SJSA1 (cell line): ENCODE measurements at places on chromosomes 3 and 15. TPM values are rescaled to one million over a fixed set of nuclear protein-coding genes. Genes with fewer than 3 reads are reported as not detected.

The AMT gene
- total RNA-seq, result 0.85 and 1.5 TPM in 2 replicates

The ENTPD3 gene
- total RNA-seq, result not detected in 2 replicates

GRCh38 chr3:126644615-126645014 is 10.3 kb downstream of the TXNRD3 start:
- no peak for DNase-seq

DNA sequence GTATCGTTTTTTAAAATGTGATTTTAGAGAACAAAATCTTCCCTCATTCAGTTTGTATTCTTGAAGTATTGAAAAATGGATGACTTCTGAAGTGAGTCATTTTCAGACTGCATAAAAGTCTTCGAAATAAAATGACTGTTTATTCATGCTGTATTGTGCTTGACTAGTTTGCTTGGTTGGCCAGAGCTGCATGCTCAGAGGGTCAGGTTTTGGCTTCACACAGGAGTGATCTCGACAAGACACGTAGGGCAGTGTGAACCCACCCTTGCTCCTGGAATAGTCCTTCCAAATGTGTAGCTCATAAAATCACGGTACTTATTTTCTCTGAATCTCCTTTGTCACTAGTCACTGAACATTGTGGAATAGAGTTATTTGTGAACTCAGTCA is 73.3 kb downstream of the FNDC3B start:
- no peak for DNase-seq

- DNase-seq, result no peak
These were observed 40.5 kb downstream of the TGM4 start for GRCh38 chr3:44914936-44915335.

DNA sequence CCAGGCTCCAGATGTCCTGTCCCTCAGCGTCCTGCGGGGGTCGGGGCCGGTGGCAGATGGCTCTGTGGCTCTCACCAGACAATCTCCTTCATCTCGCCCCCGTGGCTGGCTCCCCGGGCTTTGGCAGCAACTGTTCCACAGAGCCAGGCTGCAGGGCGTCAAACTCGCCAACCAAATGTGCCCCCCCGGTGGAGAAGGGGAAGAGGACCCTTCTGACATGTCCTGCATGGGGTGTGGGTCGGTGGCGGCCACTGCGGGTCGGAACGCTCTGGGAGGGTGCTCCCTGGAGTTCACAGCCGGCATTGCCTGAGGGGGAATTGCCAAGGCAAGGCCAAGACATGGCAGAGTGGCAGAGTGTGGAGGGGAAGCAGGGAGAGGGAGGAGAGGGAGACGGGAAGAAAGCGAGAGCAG is 36.0 kb downstream of the BDH1 start:
- DNase-seq, result no peak

DNA sequence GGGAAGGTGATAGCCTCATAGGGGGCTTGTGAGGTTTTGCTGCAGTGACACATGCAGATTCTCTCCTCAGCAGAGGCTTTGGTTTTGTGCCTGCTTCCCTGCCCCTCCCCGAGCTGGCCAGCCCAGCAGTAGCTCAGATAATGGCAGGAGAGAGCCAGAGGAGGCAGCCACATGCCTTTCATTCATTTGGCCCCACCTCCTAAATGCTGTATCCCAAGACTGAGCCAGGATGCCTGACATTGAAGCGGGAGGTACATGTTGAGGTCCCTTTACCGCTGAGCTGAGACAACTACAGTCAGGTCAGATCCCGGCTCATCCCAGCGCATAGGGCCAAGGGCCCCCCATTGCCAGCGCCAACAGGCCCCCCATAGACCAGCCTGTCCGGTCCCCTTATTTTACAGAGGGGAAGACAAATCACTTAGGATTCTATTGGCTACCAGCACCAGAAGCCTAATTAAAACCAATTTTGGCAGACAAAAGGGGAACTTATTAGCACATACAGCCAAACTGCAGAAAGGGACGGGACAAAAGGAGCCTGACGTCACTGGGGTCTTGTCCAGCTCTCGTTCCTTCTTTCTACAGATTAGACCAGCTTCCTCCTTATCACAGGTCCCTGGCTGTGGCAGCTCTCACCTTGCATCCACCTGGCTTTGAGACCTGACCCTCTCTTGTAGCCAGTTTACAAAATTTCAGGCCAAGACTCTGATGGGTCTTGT is 12.1 kb upstream of the POLG start:
- DNase-seq, result peak; percentile 29

GRCh38 chr3:151113343-151113742 is 27.9 kb downstream of the MED12L start:
- DNase-seq, result no peak

The SLC6A11 gene
- 0.05 TPM in 1 of 2 replicates, not detected in the other for total RNA-seq

GRCh38 chr15:60118626-60119025 is 114.5 kb downstream of the FOXB1 start:
- no peak for DNase-seq

DNA sequence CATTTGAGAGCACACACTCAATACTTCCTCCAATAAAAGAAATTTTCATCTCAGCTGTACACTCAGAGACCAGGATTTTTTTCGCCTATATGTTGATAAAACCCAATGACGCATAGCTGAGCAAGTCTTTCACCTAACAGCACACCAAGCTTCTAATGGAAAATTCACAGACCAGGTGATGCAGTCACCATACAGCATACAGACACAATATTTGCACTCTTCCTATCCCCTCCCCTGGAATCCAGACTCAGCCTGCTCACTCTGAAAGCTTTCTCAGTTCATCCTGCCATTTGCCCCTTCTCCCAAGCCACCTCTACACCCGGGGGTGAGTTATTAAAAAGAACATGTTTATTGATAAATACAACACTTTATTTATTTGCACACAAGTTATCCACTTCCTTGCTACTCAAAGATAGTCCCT is 1.7 kb downstream of the TBC1D5 start:
- peak; percentile 24 for DNase-seq

DNA sequence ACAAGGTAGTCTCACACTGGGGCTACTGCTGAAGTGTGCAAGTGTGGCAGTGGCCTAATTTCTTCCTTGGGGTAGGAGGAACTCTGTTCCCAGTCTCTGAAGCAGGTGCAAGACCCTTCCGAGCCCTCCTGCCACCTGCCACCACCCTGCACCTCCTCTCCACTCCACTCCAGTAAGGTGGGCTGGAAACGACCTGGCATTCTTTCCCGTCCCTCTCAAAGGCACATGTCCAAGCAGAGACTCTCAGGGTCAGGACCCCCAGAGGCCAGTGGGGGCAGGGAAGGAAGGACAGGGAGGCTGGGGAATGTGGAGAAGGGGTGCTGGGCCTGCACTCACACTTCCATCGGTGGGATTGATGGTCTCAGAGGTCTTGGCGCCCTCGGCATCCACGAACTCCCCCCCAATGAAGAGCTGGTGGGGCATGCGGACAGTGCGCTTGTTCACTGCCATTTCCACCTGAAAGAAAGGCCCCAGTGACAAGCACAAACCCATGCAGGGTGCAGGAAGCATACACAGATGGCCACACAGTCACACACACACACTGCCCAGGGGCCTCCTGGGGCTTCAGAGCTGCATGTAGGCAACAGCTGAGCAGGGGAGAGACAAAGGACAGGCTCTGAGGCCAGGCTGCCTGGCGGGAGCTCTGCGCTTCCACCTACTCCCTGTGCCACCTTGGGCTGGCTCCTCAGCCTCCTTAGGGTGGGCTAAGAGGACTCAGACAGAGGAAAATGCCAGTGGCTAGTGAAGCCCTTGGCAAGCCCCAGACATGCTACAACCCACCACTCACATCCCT is 43.8 kb downstream of the ALDH1L1 start:
- DNase-seq, result peak; percentile 24

- no peak for DNase-seq
These were observed 3.1 kb downstream of the WDR93 start for GRCh38 chr15:89693696-89694095.

DNA sequence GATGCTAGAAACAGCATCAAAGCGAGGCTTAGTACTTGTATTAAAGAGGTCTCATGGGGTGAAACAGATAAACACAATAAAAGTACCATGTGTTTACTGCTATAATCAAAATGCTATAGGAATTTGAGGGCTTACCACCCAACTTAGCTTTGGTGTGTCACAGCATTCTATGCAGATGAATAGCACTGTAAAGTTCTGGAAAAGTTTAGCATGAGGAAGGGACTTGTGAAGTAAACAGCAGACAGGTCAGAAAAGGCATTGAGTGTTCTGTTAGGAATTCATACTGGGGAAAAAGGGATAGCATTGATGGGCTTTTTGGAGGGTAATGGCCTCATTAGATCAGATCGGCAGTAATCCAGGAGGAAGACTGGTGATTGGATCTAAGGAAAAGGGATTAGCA is 505.3 kb downstream of the NLGN1 start:
- no peak for DNase-seq

The TAMM41 gene
- 4.3 and 8.1 TPM in 2 replicates for total RNA-seq

The CNTN3 gene
- not detected in 2 replicates for total RNA-seq

The FXR1 gene
- 113 and 146 TPM in 2 replicates for total RNA-seq

- no peak for DNase-seq
These were observed 81.5 kb upstream of the PRICKLE2 start for GRCh38 chr3:64306745-64307144.

The NPAP1 gene
- not detected in 2 replicates for total RNA-seq

DNA sequence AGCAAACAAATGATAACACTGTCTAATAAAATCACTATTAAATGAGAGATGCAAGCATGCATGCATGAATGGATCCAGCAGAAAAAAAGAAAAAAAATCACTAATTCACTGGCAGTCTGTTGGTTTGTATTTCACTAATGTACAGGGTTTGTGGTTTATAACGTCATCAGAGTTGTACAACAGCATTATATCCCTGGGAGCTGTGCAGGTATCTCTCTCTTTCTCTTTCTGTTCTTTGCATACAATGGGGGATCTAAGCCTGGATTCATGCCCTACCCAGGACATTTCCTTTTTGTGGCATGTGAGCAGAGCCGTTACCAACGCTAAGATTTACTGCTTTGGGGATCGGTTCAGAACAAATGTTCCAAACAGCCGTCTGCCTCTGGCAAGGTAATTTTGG is 229.5 kb downstream of the SOX2 start:
- DNase-seq, result no peak

The CMSS1 gene
- total RNA-seq, result 26.7 and 29.5 TPM in 2 replicates

- no peak for DNase-seq
These were observed 37.2 kb downstream of the DPH3 start for GRCh38 chr3:16227566-16227965.

DNA sequence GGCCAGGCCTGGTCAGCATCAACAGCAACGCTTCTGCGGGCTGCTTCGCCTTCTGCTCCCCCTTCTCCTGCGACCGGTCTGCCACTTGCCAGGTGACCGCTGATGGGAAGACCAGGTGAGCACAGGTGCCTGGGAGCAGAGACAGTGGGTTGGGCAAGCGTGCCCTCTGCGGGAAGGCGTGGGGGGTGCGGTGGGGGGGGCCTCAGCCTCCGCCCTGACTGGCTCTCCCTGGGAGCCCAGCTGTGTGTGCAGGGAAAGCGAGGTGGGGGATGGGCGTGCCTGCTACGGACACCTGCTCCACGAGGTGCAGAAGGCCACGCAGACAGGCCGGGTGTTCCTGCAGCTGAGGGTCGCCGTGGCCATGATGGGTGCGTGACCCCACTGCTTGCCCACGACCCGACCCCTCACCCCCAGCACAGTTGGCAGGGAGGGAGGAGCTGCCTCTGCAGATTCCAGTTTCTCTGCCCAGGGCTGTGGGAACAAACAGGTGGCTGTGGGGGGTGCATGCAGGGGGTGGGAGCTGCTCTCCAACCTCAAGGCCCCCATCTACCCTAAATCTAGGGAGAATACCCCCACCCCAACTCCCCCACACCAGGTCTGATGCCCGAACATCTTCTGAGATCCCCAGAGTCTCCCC is 8.8 kb downstream of the STAB1 start:
- no peak for DNase-seq

The CCDC33 gene
- not detected in 2 replicates for total RNA-seq

DNA sequence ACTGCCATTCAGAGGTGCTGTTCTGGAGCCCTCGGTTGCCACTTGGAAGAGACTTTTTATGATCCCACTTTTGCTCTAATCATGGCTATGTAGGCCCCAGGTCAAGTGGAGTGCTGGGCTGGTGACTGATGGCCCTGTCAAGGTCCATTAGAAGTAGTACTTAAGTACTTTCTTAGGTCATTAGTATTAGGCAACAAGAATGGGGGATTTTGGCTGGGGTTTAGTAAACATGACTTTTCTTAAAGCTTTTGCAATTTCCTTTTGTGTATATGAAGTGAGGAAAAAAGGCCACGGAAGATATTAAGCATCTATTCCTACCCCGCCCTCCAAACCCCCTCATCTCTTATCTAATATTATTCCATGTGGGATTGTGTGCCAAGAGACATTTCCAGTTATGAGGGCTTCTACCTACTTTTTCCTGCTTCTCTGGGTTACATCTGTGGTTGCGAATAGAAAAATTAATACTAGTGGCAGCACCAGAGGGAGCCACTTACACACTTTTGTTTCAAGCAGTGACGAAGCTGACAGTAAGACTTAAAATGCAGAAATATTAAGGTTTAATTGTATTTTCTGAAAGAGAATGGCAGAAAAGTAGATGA is 13.9 kb downstream of the NLGN1 start:
- no peak for DNase-seq

The RPUSD2 gene
- total RNA-seq, result 16.4 and 25.9 TPM in 2 replicates

The BSN gene
- 0.05 TPM in 1 of 2 replicates, not detected in the other for total RNA-seq

- no peak for DNase-seq
These were observed 56.6 kb upstream of the FAM3D start for GRCh38 chr3:58723173-58723572.

The NTRK3 gene
- total RNA-seq, result 0.09 TPM in 1 of 2 replicates, not detected in the other

The ZNF80 gene
- not detected in 2 replicates for total RNA-seq

- DNase-seq, result no peak
These were observed 16.8 kb downstream of the UBE2E1 start for GRCh38 chr3:23822559-23822958.

DNA sequence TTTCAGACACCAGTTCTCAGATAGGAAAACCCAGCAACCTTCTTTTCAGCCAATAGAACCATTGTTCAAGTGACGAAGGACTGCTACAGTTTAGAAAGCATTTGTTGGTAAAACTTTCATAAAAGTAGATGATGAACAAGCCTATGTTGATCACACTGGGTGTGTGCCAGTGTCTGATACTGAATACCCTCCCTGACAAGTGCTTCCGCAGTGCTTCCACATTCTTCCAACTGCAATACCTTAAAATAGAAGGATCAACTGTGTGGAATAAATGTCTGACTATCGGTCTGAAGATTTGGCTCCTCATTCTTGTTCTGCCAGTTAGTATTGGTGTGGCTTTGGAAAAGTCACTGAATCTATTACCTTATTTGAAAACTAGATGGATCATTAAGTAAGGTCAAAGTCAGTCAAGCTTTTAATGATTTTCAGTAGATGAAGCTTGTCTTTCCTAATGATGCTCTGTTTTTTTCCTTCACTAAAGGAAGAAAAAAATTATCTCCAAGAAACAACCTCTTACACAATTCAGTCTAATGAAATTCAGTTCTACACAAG is 479.4 kb upstream of the CBLB start:
- DNase-seq, result no peak

DNA sequence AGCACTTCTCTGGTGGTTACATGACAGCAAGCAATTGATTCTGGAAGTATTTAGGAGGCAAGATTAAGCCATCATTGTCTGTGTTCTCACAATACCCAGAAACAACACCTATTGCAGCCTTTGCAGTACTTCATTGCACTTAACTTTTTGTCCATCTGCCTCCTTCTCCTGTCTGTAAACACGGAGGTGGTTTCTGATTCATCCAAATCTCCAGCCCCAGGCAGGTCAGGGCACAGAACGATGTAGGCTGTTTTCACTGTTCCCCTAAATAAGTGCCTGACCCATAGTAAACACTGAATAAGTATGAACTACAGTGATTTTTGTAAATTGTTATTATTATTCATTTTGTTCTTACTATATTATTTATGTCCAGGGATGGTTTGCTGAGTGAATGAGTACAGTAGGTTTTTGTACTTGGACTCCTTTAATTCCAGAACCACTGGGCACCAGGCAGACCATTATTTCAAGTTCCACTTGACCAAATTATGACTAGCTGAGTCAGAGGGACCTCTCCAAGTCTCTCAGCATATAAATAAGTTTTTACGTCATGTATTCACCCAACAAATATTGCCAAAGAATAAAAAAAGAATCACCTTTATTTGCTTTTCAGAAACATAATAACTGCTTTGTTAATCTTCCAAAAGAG is 283.3 kb upstream of the TRIM42 start:
- DNase-seq, result no peak
